ENCODE measurements at places on chromosomes 2 and 18.
A peak's percentile ranks its signal among the peaks of the same experiment; 100 is the strongest.

GRCh38 chr2:53242090-53242489 is 525.5 kb upstream of the CHAC2 start:
- no peak for DNase-seq

- DNase-seq, result no peak
Measured at GRCh38 chr2:205717999-205718398, 35.7 kb downstream of the NRP2 start.

DNA sequence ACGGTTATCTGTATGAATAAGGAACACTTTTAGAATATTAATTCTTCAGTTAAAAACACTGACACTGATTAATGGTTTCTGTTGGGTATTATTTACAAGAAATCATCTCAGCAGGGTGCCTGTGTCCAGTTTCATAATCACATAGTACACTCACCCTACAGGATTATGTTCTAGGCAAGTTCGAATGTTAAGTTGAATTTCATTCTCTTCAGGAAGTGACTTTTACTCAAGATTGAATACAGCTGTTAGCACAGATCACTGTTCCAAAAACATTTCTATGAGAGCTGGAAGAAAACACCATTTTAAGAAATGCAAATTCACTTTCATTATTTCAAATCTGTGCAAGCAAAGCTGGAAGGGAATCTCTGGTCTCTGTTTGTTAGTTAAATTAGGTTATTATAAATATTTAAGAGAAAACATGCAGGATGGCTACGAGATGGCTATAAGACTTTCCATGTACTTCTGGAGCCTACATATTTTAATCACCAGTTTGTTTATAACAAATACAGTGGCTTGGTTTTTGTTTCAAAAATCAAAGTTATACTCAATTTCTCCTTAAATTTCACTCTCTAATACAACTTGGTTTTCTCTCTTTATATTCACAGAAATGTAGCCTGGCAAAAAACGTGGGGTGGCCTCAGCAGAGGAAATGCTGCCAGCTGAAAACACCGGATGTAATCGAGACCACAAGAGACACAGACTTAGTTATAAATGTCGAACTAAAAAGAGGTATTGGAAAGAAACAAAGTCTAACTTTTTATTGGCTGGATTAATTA is 65.8 kb downstream of the RBMS1 start:
- no peak for DNase-seq

GRCh38 chr2:215479536-215480240 is 43.8 kb upstream of the FN1 start:
- no peak for DNase-seq

DNA sequence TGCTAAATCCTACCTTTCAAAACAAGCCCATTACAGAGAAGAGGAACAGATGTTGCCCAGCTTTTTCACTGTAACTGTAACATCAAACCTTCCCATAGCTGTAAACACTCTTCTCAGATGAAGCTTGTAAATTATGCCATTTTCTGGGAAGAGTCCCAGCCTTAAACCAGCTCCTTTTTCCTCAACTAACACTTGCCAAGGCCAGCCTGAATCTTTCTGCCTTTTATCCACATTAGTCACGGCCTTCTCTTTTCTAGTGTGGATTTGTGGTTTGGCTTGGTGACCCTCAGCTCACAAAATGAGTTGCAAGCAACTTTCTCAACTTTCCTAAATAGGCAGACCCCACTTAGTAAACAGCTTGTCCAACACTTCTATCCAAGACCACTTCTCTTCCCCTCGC is 90.2 kb downstream of the CABLES1 start:
- DNase-seq, result no peak

DNA sequence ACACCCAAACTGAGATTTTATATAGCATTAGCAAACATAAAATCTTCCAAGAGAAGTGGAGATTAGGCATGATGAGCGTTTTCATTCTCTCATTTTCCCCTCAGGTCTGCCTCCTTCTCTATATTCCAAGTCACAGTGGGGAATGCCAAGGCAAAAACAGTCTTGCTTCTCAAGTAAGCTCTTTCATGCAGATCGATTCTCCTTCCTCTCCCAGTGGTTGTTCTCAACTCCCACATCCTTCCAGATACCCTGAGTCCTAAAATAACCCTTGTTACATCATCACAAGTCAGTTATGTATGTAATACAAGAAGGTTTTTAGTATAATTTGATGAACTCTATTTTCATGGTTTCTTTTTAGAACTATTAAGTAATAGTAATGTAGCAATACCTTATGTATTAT is 150.6 kb downstream of the TXNL1 start:
- DNase-seq, result no peak

DNA sequence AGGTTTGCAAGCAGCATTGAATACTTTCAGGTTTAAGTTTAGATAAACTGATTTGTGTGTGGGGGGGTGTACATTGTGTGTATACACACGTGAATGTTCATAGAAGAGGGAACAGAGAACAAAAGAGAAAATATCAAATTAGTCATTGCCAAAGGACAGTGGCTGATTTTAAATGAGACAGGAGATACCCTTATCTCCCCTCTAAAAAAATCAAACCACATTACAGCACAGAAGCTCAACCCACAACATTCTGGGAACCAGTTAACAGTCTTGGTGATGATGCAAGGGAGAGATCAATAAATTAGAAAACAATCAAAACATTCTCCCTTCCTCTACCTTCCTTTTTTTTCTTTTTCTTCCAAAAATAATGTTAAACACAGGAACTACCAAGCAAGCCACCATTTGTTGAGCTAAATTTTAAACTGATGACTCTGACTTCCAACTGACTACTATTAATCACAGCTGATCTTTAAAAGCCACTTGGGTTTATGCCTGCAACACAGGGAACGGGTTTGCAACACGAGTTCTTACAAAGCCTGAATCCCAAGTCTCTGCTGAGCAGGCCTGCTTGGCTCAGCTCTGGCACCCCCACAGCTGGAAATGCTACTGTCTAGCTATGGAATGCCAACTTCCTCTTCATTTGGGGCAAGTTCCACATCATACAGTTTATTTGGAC is 119.2 kb upstream of the ACVR1C start:
- peak; percentile 18 for DNase-seq

- DNase-seq, result no peak
Measured at GRCh38 chr2:105765415-105766299, 20.9 kb downstream of the NCK2 start.

GRCh38 chr2:138112536-138112935 is 148.3 kb downstream of the HNMT start:
- no peak for DNase-seq

GRCh38 chr18:7596147-7596546 is 29.0 kb downstream of the PTPRM start:
- DNase-seq, result no peak

- no peak for DNase-seq
Measured at GRCh38 chr18:31116853-31117595, 14.8 kb upstream of the DSC2 start.

DNA sequence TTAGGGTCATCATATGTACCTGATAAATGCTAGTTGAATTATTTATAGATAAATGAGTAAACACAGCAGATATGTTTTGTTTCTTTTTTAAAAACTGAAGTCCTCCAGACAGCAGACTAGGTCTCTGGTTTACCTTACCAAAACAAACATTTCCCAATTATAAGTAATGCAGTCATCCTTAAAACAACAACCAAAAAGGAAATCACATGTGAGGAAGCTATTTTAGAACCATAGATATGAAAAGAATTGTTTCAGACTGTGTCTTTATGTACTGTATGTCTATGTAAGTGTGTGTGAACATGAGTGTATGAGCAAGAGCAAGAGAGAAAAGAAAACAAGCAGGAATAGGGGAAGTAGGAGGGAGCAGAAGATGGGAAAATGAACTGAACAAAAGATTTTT is 441.0 kb downstream of the CPS1 start:
- DNase-seq, result no peak

DNA sequence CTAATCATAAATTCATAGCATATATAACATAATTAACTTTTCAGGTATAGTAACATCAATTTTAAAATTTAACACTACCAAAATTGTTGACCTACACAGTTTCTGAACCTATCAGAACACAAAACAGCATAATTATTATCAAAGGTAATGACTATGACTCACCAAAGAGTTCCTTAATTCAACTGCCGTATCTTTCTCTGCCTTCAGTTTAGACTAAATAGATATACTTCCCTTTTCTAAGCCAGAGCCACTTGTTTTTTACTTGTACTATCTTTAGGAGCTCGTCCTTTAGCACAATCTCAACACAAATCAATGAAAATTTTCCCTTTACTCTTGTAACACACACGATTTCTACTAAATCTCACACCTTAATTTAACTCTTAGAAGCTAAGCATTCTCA is 54.4 kb downstream of the CCDC88A start:
- no peak for DNase-seq

GRCh38 chr2:79373358-79374130 is 139.3 kb upstream of the CTNNA2 start:
- DNase-seq, result no peak

- no peak for DNase-seq
Measured at GRCh38 chr2:180959787-180960186, 20.6 kb upstream of the UBE2E3 start.

DNA sequence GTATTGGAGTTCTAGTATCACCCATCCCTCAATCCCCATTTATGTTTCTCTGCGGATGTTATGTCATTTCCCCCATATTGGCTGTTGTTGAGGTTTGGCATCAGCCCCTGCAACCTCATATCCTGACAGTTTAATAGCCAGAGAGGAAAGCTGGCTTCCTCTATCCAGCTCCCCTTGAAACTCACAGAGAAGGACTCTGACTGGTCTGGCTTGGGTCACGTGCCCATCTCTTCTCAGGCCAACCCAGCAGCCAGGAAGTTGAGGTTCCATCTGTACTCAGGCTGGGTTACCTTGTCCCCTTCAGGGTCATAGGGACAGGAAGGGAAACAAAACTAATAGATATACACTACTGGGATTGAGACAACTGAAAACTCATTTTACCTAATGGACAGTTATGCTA is 148.0 kb upstream of the SLC14A2 start:
- no peak for DNase-seq

DNA sequence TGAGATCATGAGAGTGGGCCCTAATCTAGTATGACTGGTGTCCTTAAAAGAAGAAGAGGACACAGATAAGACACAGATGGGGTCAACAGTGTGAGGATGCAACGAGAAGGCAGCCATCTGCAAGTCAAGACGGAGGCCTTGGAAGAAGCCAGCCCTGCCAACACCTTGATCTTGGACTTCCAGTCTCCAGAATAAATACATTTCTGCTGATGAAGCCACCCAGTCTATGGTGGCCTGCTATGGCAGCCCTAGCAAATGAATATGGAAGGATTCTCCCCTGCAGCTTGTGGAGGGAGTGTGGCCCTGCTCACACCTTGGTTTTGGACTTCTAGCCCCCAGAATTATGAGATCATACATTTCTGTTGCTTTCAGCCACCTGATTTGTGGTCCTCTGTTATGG is 12.3 kb downstream of the CTIF start:
- no peak for DNase-seq

GRCh38 chr18:62863579-62864001 is 148.2 kb downstream of the PHLPP1 start:
- DNase-seq, result no peak

GRCh38 chr2:69755862-69756467 is 14.0 kb downstream of the ANXA4 start:
- peak; percentile 90 for DNase-seq

DNA sequence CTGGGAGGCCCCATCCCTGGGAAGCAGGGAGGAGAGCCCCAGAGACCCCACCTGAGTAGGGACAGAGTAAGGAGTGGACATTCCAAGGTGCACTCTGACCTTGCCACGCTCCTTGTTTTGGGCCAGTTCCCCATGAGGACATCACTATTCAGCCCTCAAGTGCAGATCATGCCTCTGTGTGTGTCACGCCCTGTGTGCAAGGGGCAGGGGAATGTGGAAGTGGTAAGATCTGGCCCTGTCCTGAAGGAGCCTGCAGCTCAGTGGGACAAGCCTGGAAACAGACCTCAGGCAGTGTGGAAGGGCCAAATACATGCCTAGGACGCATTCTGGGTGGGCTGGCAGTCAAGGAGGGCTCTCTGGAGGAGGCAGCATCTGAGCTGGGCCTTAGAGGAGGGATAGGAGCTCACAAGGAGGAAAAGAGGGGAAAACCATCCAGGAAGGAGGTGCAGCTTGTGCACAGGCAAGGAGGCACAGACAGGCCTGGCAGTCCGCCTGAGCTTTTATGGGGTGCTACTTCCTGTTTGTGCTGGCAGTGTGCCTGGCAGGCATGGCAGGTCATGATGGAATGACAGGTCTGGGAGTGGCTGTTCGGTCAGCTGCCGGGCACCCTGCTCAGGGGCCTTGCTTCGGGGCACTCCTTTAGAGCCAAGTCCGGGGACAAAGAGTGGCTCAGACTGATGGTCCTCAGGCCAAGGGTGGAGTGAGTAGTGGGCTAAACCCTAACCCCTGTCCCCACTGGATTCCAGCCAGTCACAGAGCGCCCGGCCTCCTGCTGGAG is 3.3 kb downstream of the KLHL30 start:
- peak; percentile 78 for DNase-seq

DNA sequence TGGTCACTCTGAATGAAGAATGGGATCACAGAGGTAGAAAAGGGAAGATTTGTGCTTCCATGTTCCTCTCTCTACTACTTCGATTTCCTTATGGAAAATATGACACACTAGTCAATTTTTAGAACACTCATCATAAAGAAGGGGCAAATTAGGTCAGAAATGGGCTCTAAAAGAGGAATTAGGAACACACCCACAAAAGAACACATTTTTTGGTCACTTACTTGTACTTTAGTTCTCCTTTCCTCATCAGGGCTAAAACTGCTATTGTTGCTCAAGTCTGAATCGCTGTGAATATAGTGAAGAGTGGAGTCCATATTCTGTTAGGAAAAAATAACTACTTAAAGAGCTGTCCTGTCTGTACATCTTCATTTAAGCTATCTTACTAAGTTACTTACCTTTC is 52.6 kb downstream of the PPP4R1 start:
- no peak for DNase-seq

DNA sequence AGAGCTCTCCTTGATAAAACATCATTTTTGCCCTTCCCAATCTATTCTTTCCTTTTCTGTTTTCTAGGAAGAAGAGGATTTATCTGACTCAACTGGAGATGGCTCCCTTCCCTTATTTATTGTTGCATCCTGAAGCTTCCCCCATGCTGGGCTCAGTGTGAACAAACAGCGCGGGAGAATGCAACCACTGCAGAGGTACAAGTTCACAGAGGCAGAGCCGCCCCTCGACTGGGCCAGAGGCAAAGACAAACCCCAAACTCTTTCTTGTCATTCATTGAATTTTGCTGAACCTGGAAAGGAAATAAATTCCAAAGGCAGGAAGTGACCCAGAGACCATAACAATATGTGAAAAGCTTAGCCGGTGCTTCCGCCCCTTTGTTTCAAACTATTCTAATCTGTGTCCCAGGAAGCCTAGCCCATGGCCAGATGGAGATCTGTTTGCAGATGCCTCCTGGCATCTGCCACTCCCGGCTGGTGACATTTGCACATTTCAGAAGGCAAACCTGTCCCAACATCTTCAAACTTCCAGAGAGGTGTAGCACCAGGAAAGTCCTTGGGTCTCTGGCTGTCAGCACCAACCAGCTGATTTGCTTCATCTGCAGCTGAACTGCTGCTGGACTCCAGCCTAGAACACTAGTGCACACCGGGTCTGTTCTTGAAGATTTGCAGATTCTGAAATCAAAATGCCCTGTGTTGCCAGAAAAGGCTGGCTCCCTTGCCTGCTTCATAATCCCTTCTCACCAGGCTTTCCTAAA is 79.4 kb upstream of the MAP4K3 start:
- DNase-seq, result no peak
